Regular cardiac myocyte (primary cell): ENCODE measurements at places on chromosomes 4 and X. TPM values are rescaled to one million over a fixed set of nuclear protein-coding genes. Genes with fewer than 3 reads are reported as not detected.

Gene DOK7
- under 0.01 TPM in 2 replicates for total RNA-seq

Gene ADGRG2
- total RNA-seq: under 0.01 TPM in 1 of 2 replicates, not detected in the other

Gene COL4A6
- total RNA-seq: 3.7 and 4.6 TPM in 2 replicates

Gene FAM133A
- total RNA-seq: under 0.01 and 0.28 TPM in 2 replicates

Gene SH3D19
- total RNA-seq: 13.4 and 19.2 TPM in 2 replicates

Gene UGT2B10
- not detected in 2 replicates for total RNA-seq

Gene NDUFB11
- total RNA-seq: 51.0 and 57.7 TPM in 2 replicates

Gene DTHD1
- total RNA-seq: not detected in 2 replicates

Gene SCML2
- total RNA-seq: 0.56 and 1.3 TPM in 2 replicates

Gene NWD2
- total RNA-seq: not detected in 2 replicates

Gene UGT2A1
- total RNA-seq: not detected in 2 replicates

Gene SCD5
- total RNA-seq: 16.3 and 25.7 TPM in 2 replicates

Gene RAP2C
- total RNA-seq: 16.1 and 39.7 TPM in 2 replicates

Gene CXCL5
- total RNA-seq: 2.7 and 7.6 TPM in 2 replicates

Gene CCDC110
- total RNA-seq: 2.3 and 20.3 TPM in 2 replicates

Gene PF4V1
- 10.2 and 16.1 TPM in 2 replicates for total RNA-seq

Gene NEXMIF
- total RNA-seq: under 0.01 TPM in 2 replicates

Gene GLRA2
- not detected in 2 replicates for total RNA-seq

Gene SOD3
- total RNA-seq: 9.4 and 156 TPM in 2 replicates

Gene PABPC1L2A
- total RNA-seq: not detected in 2 replicates

Gene XAGE2
- not detected in 2 replicates for total RNA-seq

Gene ANOS1
- 2.1 and 6.5 TPM in 2 replicates for total RNA-seq

Gene ADGRG4
- total RNA-seq: not detected in 2 replicates

Gene HNRNPD
- total RNA-seq: 13.8 and 27.8 TPM in 2 replicates

Gene ARMCX2
- 112 and 123 TPM in 2 replicates for total RNA-seq

Gene ODAM
- total RNA-seq: not detected in 2 replicates

Gene PDLIM3
- 54.6 and 322 TPM in 2 replicates for total RNA-seq

Gene TIGD4
- 0.19 and 0.28 TPM in 2 replicates for total RNA-seq

Gene S100P
- not detected in 2 replicates for total RNA-seq

Gene GCNA
- total RNA-seq: 1.5 and 3.4 TPM in 2 replicates

Gene VSIG1
- under 0.01 TPM in 2 replicates for total RNA-seq

Gene OTUD6A
- total RNA-seq: not detected in 2 replicates

Gene TRAM1L1
- total RNA-seq: 3.3 and 3.9 TPM in 2 replicates

Gene KIAA1210
- total RNA-seq: not detected in 2 replicates

Gene IRS4
- total RNA-seq: not detected in 2 replicates

Gene PLRG1
- 64.8 and 90.7 TPM in 2 replicates for total RNA-seq

Gene FRAS1
- 0.77 and 5.4 TPM in 2 replicates for total RNA-seq

Gene HTN1
- total RNA-seq: not detected in 2 replicates

Gene SLC7A11
- total RNA-seq: 13.0 and 32.0 TPM in 2 replicates

Gene HERC5
- total RNA-seq: 0.77 and 5.1 TPM in 2 replicates

Gene PITX2
- 0.28 and 0.77 TPM in 2 replicates for total RNA-seq

Gene IL1RAPL1
- total RNA-seq: 1.1 and 2.3 TPM in 2 replicates

Gene ADGRL3
- total RNA-seq: 5.0 and 14.1 TPM in 2 replicates

Gene SCML1
- 5.4 and 7.7 TPM in 2 replicates for total RNA-seq

Gene EMCN
- total RNA-seq: 2.5 and 6.5 TPM in 2 replicates

Gene TEX13B
- total RNA-seq: not detected in 2 replicates

Gene SOWAHD
- total RNA-seq: 0.28 TPM in 1 of 2 replicates, not detected in the other

Gene PLP1
- under 0.01 and 0.28 TPM in 2 replicates for total RNA-seq

Gene CYTL1
- total RNA-seq: 0.19 TPM in 1 of 2 replicates, not detected in the other

Gene HTRA3
- 0.58 and 1.1 TPM in 2 replicates for total RNA-seq

Gene TRMT10A
- total RNA-seq: 6.8 and 11.5 TPM in 2 replicates
